H7 (cell line): ENCODE measurements at places on chromosomes 4 and X. TPM values are rescaled to one million over a fixed set of nuclear protein-coding genes. Genes with fewer than 3 reads are reported as not detected.

DNA sequence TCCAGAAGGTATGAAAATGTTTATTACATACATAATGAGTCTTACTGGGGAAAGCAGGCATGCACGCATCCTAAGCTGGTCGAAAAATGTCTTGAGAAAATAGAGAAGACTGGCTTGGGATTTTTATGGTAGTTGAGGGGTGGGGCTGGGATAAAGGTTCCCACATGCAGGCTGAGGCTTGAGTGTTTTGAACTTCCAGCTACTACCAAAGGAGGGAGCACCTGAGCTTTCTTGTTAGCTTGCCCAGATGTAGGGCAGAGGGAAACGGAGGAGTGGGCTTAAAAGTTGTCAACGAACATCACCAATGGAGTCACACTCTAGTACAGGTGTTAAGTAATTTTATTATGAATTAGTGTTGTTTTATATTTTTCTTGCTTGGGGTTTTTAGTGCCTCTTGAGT is 39.6 kb upstream of the SRPX start:
- DNase-seq: peak; percentile 62

- no peak for DNase-seq
These were observed 1.8 kb downstream of the WDR44 start for GRCh38 chrX:118347736-118348135.

- no peak for DNase-seq
These were observed 359.0 kb upstream of the MAGEB16 start for GRCh38 chrX:35439034-35439660.

- DNase-seq: no peak
These were observed 297.7 kb upstream of the HAND2 start for GRCh38 chr4:173827707-173828106.

- DNase-seq: no peak
These were observed 52.9 kb downstream of the TXK start for GRCh38 chr4:48081196-48081595.

GRCh38 chr4:186792728-186793366 is 69.2 kb upstream of the FAT1 start:
- no peak for DNase-seq

- DNase-seq: no peak
These were observed 309.2 kb downstream of the BCOR start for GRCh38 chrX:39788521-39788920.

- DNase-seq: peak; percentile 39
These were observed 112.9 kb upstream of the AGA start for GRCh38 chr4:177555007-177555574.

- no peak for DNase-seq
These were observed 148.3 kb downstream of the CPEB2 start for GRCh38 chr4:15150631-15151030.

DNA sequence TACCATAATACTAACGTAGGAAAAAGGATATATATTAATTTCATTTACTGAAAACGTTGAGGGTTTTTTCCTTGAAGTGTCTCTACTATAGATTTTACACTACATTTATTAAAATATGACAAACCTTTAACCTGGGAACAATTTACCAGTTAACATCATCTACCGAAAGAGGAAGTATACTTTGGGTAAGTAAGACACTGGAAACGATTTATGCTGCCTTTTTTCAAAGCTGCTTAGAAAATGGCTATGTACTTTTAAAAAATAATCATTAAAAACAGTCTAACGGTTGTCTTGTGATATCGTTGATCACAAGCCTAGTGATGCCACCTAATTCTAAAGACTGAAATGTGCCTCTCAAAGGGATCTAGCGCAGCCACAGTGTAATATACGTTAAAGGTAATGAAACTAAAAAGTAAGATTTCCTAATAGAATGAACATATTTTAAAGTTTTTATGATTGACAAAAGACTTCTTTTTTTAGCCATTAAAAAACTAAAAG is 50.4 kb downstream of the STX18 start:
- DNase-seq: no peak

Gene VCX3B
- total RNA-seq: not detected in 2 replicates

Gene JADE3
- 16.0 and 18.7 TPM in 2 replicates for total RNA-seq

Gene GPAT3
- 0.59 and 0.73 TPM in 2 replicates for total RNA-seq

Gene CFP
- total RNA-seq: 5.5 and 6.0 TPM in 2 replicates

Gene GATA1
- not detected in 2 replicates for total RNA-seq

Gene CT45A1
- not detected in 2 replicates for total RNA-seq

Gene SSX2B
- 0.10 TPM in 1 of 2 replicates, not detected in the other for total RNA-seq

Gene CDS1
- total RNA-seq: 4.5 and 7.1 TPM in 2 replicates
